ENCODE measurements at places on chromosomes 7 and 10.

DNA sequence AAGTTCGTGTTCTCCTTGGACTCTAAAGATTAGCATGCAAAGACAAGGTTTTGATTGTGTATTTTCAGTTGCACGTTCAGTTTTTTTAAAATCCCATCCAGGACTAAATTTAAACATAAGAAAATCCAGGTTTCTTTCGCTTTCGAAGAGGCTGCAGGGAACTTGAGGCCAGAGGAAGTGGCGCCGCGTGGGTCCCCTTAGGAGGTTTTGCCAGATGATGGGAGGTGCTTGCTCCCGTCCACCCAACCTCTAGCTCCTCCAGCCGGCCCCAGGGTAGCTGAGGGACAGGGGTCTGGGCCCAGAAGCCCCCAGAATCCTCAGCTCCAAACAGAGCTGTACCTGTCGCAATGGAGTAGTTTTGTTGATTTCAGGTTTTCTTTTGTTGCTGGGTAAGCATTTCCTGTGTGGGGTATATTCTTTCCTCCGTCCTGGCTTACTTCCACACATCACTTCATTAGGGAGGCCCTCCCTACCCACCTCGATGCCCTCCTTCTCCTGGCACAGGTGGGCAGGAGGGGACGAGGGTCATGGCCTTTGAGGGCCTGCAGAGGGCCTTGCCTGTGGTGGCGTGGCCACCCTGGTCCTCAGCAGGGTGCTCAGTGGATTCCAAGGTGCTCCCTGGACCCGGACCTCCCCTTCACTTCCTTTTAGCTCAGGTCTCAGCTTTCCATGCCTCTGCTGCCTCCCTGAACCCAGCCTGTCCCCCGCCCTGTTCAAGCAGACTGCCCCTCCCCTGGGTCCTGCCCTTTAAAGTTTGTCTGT, 32.6 kb downstream of the LHPP start:
- no peak overlapping the region for H3K27ac ChIP-seq
- DNase-seq, result peak; percentile 10
- H3K36me3 ChIP-seq, result no peaks in the 10 kb centered on the region
- peaks cover 9% of the 10 kb centered on the region for H3K4me1 ChIP-seq

DNA sequence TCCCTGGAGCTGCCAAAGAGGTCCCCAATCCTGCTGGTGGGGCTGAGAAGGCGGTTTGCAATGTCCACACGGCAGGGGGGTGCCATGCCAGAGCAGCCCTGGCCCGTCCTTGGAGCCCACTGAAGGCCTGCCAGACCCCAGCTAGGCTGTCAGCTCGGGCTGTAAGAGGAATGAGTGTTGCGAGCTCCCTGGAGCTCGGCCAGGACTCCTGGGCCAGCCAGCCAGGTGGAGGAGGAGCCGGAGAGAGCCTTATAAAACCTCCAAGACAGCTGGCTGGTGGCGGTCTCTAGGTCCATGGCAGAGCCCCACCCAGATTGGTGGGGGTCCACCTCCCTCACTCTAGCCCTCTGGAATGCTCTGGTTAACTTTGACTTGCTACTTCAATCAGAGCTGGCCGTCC, 55.1 kb upstream of the CALN1 start:
- no peaks in the 10 kb centered on the region for H3K4me1 ChIP-seq
- H3K27ac ChIP-seq, result no peak overlapping the region
- H3K27me3 ChIP-seq, result no peaks in the 10 kb centered on the region
- no peak overlapping the region for H3K4me3 ChIP-seq

- no peaks in the 10 kb centered on the region for H3K4me1 ChIP-seq
- H3K27me3 ChIP-seq, result no peaks in the 10 kb centered on the region
- DNase-seq, result no peak
- no peak overlapping the region for H3K4me3 ChIP-seq
- no peaks in the 10 kb centered on the region for H3K36me3 ChIP-seq
Measured at GRCh38 chr10:35959252-35959651, 317.2 kb upstream of the FZD8 start.

DNA sequence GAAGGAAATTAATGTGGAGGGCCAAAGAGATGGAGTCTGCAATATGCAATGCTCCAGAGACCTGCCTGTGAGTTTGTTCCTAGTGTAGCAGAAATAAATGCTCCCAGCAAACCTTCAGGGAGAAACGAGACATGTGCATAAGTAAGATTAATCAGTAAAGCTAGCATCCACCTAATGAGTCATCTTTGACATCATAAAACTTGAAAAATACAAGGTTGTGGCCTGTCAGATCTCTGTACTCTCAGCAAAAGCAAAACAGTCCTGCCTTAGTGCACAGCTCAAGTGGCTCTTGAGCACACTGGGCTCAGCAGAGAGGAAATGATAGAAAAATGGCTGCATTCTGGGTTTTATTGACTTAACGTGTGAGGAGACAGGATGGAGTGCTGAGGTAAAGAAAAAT, 32.5 kb upstream of the ERCC6 start:
- no peak for DNase-seq
- H3K27ac ChIP-seq, result no peak overlapping the region
- H3K4me1 ChIP-seq, result peaks cover 46% of the 10 kb centered on the region

DNA sequence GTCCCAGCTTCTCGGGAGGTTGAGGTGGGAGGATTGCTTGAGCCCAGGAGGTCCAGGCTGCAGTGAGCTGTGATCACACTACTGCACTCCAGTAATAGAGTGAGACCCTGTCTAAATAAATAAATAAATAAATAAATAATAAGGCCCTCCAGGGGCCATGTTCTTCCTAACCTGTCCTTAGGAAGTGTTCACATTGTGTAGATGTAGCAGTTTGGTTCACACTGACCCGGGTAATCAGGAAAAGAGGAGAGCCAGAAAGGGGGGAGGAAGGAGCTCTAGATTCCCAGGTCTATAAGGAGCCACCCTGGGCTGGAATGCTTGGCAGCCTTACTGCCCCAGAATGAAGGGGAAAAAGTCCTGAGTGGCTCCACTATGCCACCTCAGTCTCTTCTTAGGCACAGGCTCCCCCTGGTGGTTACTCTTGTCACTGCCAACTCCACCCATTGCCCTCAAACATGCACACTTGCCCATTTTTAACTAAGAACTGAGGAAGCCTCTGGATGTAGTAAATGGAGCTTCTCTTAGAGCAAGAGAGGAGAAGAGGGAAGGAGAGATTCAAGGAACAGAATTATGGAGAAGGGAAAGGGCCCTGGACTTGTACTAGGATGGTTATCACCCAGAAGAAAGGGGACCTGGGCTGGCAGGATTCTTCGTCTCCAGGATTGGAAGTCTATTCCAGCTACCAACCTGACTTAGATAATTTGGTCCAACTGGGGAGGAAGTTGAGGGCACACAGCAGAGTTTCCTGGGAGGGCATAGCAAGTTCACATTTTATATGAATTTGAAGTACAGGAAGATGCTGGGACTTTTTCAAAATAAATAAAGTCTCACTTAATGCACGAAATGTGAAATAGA, 7.8 kb downstream of the HPS6 start:
- H3K27ac ChIP-seq, result no peak overlapping the region
- DNase-seq, result peak; percentile 82
- H3K4me3 ChIP-seq, result no peak overlapping the region
- no peaks in the 10 kb centered on the region for H3K36me3 ChIP-seq
- peaks cover 3% of the 10 kb centered on the region for H3K4me1 ChIP-seq

- DNase-seq, result no peak
- H3K4me3 ChIP-seq, result no peak overlapping the region
- peaks cover 4% of the 10 kb centered on the region for H3K36me3 ChIP-seq
Measured at GRCh38 chr10:119849944-119850343, 22.7 kb downstream of the MCMBP start.

DNA sequence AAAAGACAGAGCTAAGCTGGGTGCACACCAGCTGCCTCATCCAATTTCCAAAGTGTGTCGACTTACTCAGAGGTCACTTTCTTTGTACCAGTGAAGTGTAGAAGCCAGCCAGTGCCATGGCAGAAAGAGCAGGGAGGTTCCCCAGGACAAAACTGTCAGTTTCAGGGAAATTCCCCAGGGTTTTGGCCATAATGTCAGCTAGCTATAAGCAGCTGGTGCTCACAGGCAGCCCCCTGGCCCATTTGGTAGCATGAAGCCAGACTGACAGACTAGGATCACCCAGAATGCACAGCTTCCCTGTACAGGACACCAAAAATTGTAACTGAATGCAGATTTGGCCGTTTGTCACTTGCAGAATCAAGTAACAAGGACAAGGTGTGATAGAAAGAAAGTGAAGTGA, 28.6 kb downstream of the MRPL32 start:
- H3K36me3 ChIP-seq, result peaks cover 3% of the 10 kb centered on the region
- H3K4me3 ChIP-seq, result no peak overlapping the region
- peaks cover 29% of the 10 kb centered on the region for H3K4me1 ChIP-seq
- no peak overlapping the region for H3K27ac ChIP-seq

GRCh38 chr10:33506838-33507661, 172.6 kb upstream of the NRP1 start:
- no peak overlapping the region for H3K4me3 ChIP-seq
- no peak for DNase-seq
- peaks cover 9% of the 10 kb centered on the region for H3K4me1 ChIP-seq
- H3K27me3 ChIP-seq, result peaks cover 50% of the 10 kb centered on the region
- no peaks in the 10 kb centered on the region for H3K36me3 ChIP-seq

- H3K27ac ChIP-seq, result no peak overlapping the region
- H3K36me3 ChIP-seq, result peaks cover 6% of the 10 kb centered on the region
- H3K4me3 ChIP-seq, result no peak overlapping the region
Measured at GRCh38 chr7:17849504-17849903, 90.8 kb downstream of the SNX13 start.

GRCh38 chr7:116779216-116779615, 83.2 kb upstream of the CAPZA2 start:
- peaks cover 6% of the 10 kb centered on the region for H3K4me1 ChIP-seq
- no peak overlapping the region for H3K4me3 ChIP-seq
- no peak for DNase-seq

DNA sequence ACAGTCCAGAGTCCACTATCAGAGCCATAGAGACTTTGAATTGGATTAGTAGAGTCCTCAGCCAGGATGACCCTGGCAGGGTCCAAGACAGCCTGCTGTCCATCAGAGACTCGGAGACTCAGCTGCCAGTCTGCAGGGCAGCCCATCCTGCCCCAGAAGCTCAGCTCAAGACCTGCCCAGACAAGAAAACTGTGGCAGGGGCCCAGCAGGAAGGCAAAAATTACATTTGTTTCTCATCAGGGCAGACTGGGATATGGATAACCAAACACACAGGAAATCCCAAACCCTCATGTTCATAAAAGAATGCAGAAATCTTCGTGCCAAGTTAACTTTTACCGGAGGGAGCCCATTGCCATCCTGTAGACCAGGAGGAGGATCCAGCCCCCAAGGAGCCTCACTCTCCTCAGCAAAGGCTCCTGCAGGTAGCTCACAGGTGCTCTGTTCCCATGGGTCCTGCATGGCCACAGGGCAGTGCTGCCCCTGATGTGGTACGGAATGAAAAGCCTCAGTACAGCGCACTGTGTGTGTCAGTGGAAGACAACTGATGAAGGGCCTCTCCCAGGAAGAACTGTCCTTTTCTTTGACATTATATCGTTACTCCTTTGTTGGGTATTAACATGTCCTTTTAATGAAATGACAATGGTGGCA, 222.2 kb downstream of the KCNMA1 start:
- H3K27me3 ChIP-seq, result peaks cover 11% of the 10 kb centered on the region
- H3K4me3 ChIP-seq, result no peak overlapping the region
- no peaks in the 10 kb centered on the region for H3K4me1 ChIP-seq
- no peak overlapping the region for H3K27ac ChIP-seq
- no peaks in the 10 kb centered on the region for H3K36me3 ChIP-seq

DNA sequence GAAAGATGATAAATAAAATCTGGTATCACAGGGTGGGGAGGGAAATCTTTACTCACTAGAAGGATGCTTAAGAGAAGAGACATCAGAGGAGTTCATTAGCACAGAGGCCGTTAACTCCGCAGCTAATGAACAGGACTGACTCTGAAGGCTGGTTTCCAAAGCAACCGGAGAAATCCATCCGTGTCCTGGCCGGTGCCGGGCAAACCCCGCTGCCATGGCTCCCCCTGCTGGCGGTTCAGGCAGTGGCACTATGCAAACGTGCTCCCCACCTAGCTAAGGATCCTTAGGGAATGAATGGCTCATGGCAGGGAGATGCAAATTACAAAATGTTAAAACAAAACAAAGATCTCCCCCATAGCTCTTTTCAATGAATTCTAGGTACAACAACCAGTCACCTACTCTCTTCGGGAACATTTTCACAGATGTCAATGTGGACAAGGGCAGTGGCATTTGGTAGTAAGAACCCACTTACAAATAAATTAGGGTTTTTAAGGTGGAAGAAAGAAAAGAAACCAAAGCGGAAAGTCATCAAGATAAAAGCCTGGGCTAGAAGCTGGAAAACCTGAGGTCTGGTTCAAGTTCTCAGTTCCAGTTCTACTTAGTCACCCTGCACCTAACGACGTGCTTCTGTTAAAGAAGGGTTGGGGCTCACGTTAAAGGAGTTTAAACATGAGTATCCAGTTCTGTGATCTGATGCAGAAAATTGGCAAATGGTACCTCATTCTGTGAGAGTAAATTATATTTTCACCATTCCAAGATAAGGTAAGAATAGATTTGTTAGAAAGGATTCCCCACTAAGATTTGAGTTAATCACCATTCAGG, 138.2 kb downstream of the SVIL start:
- peak; percentile 70 for DNase-seq
- H3K4me3 ChIP-seq, result no peak overlapping the region
- peaks cover 11% of the 10 kb centered on the region for H3K4me1 ChIP-seq
- H3K36me3 ChIP-seq, result no peaks in the 10 kb centered on the region

- peak overlapping the region; percentile 99 for H3K4me3 ChIP-seq
- no peaks in the 10 kb centered on the region for H3K27me3 ChIP-seq
- peaks cover 5% of the 10 kb centered on the region for H3K36me3 ChIP-seq
- peaks cover 53% of the 10 kb centered on the region for H3K4me1 ChIP-seq
Measured at GRCh38 chr10:69317175-69317604, 38.9 kb downstream of the HK1 start.

- H3K27me3 ChIP-seq, result no peaks in the 10 kb centered on the region
- peaks cover 9% of the 10 kb centered on the region for H3K4me1 ChIP-seq
- no peaks in the 10 kb centered on the region for H3K36me3 ChIP-seq
- DNase-seq, result no peak
- H3K4me3 ChIP-seq, result no peak overlapping the region
Measured at GRCh38 chr10:87976101-87976743, 112.8 kb downstream of the PTEN start.

GRCh38 chr10:28730031-28730778, 52.9 kb downstream of the BAMBI start:
- H3K4me3 ChIP-seq, result no peak overlapping the region
- H3K4me1 ChIP-seq, result no peaks in the 10 kb centered on the region
- no peaks in the 10 kb centered on the region for H3K36me3 ChIP-seq

- DNase-seq, result no peak
- H3K27me3 ChIP-seq, result no peaks in the 10 kb centered on the region
- no peak overlapping the region for H3K27ac ChIP-seq
Measured at GRCh38 chr10:7906128-7906527, 87.8 kb downstream of the TAF3 start.

DNA sequence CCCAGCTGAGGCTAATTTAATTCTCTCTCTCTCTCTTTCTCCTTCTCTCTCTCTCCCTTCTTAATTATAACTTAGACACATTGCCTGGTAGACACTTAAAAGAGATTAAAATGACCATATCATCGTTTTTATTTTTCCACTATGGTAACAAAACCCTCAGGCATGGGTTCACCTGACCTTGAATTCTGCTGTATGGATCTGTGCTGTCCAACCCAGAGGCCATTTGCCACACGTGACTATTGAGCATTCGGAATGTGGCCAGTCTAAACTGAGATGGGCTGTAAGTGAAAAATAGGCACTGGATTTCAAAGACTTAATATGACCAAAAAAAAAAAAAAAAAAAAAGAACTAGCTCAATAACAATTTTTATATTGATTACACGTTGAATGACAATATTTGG, 93.6 kb downstream of the NHLRC2 start:
- H3K27me3 ChIP-seq, result no peaks in the 10 kb centered on the region
- H3K4me1 ChIP-seq, result peaks cover 6% of the 10 kb centered on the region
- H3K36me3 ChIP-seq, result no peaks in the 10 kb centered on the region
- no peak for DNase-seq
- H3K27ac ChIP-seq, result no peak overlapping the region

GRCh38 chr10:100371482-100372027, 24.5 kb downstream of the SCD start:
- peak overlapping the region; percentile 77 for H3K4me3 ChIP-seq
- no peak for DNase-seq
- peaks cover 9% of the 10 kb centered on the region for H3K4me1 ChIP-seq
